Fibroblast of the aortic adventitia (primary cell): ENCODE measurements at places on chromosomes 16 and 17.

- DNase-seq = peak; percentile 18
Observed at GRCh38 chr16:2769675-2770056, 7.4 kb downstream of the ELOB start.

- DNase-seq = no peak
Observed at GRCh38 chr16:500709-501108, 26.8 kb upstream of the CAPN15 start.

GRCh38 chr17:63542942-63543821 lies 7.1 kb upstream of the DCAF7 start:
- DNase-seq = no peak

DNA sequence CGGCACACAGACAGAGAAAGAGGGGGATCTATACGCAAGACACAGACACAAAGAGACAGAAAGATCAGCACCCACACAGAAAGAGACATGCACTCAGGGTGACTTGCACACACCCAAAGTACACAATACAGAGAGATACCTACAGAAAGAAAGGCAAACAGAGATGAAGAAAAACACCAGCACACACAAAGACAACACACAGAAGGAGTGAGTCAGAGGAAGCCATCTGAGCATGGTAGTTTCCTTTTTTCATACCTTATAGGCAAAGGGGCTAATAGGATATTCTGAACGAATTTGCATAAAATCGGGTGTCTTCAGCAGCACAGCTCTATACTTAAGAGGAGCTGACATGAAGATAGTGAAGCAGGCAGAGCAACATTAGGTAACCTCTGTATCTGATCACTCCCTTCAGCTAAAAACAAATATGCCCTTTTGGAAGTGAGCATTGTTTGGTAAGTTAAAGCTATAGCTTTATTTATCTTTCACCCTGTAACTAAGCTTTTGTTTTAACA lies 198.6 kb downstream of the AATF start:
- DNase-seq = no peak

- DNase-seq = no peak
Observed at GRCh38 chr17:43471585-43472160, 12.1 kb upstream of the DHX8 start.

DNA sequence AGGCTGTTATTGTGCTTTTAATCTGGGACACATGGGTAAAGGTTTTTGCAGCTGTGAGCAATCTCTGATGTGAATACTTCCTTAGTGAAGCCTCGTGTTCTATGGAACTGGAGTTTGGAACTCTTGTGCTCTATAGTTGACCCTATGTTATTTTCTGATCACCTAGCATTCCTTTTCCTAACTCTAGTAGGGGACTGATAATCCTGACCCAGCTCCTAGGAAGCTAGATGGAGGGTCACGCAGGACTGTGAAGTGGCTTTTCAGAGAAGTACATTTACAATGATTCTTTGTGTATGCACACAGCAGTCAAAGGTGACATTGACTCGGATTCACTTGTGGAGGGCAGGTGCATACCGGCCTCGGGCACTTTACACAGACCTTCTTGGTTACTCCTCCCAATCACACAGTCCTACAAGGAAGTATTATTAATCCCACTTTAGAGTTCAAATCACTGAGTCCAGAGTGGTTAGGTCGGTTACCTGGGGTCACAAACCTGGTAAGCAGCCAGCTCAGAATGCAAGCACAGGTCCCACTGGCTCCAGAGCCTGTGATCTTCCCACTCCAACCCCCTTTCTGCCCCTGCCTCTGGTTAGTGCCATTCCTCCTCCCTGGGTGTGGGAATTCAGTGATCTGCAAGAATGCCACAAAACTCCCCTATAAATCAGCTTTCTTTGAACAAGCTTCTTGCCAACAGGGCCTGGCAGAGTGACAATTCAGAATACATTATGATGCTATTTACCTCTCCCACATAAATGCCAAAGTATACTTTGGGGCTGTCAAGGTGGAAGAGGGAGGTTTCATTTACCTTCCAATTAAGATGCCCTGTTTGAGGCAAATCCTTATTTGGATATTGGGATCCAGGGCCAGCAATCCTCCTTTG lies 7.1 kb downstream of the CHD9NB start:
- DNase-seq = no peak

DNA sequence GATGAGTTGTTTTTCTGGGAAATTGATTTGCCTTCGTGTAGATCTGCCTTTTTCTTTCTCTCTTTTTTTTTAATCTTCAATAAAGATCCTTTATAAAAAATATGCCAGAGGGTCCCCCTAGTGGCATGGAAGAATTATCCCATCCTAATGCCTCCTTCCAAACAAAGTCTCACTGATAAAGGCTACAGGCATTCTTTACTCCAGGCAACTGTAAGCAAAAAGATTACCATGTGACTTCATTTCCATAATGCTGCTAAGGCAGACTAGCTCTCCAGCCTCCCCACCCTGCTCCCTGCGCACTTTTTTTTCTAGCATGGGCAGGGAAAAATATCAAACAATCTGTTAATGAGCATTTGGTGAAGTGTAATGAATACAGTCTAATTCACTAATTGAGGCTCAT lies 220.2 kb upstream of the CDH8 start:
- no peak for DNase-seq

DNA sequence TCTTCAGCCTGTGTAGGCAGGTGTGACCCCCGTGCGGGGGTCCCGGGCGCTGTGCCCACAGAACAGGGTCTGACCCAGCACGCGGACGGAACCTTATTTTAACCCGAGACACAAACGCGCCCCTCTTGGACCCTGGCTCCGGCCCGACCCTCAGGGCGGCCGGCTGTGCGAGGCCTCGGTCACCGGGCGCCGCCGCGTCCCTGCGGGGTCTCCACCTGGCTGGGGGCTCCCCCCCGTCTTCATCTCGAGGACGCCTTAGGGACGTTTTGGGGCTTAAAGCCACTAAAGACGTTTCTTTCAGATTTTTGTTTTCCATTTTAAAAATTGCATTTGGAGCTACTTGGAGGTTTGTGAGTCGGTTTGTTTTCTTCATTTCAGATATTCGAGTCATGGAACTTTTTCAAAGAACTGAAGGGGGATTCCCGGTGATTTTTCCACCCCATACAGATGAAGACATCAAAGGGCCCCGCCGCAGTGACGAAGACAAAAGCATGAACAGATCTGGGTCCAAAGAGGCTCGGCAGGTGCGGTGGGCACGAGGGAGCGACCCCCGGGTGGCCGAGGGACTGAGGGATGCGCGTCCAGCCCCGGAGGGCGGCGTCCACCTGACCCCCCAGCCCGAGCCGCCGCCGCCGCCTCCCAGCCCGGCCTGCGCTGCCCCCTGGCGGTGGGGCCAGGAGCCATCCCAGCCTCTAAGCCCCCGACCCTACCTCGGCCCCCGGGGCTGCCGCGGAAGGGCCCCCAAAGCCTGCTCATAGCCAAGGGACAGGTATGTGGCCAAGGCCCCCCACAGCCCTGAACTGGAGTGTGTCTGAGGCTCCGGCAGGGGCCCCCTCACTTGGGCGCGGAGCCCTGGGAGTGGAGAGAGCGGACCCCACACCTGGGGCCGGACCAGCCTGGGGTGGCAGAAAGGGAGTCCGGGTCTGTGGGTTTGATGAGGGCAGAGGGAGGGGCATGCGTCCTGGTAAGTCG lies 3.8 kb upstream of the CD7 start:
- DNase-seq = no peak

- peak; percentile 69 for DNase-seq
Observed at GRCh38 chr16:56600398-56600999, 7.9 kb upstream of the MT2A start.

DNA sequence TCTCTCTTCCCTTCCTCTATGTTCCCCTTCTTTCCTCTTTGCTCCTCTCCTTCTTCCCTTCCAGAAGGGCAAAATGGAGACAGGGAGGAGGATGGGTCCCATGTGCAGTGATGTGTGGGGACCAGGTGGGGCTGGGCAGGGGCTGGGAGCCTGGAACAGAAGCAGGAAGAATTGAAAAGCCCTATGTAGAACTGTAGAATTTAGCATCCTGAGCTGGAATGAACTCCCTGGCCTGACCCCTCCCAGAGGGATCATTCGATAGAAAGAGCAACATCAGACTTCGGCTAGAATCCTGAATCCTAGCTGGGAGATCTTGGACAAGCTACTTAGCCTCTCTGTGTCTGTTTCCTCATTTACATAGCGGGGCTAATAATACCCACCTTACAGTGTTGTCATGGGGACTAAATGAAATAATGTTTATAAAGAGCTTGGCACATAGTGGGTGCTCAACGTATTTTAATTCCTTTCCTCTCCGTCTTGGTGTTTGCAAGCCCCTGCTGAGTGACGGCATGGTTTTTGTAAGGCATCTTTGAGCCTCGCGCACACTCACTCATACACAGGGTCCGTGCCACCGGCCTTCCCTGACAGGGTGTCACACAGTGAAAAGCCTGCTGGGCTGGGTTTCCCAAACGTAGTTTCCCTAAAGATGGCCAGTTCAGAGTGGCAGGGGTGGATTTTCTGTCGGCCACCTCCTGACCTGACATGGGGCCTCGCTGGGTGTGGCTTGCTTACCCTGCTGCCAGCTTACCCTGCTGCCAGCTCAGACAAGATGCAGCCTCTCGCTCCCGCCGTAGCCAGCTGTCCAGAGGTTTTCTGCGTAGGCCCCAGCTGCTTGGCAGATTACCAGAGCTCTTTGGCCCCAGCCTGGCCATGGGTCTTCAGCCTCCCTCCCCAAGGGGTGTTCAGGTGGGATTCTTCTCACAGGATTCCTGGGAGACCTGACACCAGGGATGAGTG lies 6.1 kb upstream of the ARHGAP23 start:
- DNase-seq = no peak

DNA sequence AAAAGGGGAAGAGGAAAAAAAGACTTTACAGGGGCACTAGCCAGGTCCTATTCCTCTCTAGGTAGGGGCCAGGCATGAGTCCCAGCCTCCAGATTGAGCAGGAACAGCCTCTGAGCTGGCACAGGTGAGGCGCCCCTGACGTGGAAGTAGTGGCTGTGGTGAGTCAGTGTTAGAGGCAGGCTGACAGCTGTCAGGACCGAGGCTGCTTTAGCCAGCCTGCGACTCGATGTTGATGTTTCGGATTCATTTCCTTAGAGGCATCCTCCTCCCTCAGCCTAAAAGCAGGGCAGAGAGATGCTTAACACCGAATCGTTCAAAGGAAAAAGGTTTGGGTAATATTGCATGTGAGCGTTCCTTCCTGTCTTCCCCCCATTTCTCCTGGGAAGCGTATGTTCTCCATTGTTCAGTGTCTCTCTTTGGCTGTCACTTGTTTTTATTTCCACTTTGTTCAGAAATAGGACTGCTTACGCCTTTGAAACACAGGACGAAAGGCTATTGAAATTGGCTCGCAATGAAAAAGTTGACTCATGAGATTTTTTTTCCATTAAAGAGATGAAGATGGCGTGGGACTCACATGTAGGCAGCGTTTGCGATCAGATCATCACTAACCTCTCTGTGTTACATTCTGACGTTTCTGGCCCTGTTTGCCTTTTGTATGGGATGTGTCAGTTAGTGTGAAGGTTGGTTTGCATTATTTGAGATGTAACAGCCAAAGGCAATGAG lies 1.3 kb downstream of the KIAA0513 start:
- peak; percentile 65 for DNase-seq

- DNase-seq = peak; percentile 2
Observed at GRCh38 chr17:58364270-58364942, 12.4 kb upstream of the SUPT4H1 start.

DNA sequence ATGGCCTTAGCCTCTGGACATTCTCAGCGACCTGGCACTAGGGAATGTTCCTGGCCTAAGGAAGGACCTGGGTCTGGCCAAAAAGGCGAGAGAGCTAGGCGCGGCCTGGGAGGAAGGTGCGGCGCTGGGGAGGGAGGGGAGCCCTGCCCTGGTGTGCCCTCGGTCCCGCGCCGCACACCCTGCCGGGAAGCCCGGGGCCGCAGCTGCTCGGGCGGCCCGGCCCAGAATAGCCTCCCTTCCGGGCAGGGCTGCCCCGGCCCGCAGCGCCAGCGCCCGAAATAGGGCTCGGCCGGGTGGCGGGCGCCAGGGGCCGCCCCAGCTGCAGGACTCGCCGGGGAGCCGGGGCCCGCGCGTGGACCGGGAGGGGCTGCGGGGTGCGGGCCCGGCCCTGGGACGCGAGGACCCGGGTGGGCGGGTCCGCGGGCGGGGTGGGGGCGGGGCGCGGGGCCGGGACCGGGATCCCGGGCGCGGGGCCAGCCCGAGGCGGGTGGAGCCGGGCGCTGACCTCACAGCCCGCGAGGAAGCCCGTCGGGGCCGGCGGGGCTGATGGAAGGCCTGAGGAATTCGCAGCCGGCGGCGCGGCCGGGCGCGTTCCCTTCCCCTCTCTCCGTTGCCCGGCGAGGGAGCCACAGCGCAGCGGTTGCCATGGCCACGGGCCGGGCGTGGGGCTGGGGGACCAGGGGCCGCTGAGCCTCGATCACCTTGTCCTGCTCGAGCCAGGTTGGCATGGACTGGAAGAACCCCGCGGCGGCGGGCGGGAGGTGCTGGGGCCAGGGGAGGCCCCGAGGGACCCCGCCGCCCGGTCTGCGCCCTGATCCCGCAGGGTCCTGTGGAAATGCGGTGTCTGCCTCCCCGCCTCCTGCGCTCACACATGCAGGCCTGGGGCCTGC lies 18.1 kb downstream of the SOCS3 start:
- DNase-seq = peak; percentile 81

DNA sequence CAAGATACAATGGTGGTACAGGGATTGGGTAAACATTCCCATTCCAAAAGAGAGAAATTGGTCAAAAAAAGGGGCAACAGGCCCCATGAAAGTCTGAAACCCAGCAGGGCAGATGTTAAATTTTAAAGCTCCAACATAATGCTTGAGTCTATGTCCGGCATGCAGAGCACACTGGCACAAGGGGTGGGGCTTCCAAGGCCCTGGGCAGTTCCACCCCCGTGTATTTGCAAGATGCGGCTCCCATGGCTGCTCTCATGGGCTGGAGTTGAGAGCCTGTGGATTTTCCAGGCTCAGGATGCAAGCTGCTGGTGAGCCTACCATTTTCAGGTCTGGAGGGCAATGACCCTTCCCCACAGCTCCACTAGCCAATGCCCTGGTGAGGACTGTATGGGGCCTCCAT lies 27.9 kb upstream of the RAI1 start:
- DNase-seq = no peak

DNA sequence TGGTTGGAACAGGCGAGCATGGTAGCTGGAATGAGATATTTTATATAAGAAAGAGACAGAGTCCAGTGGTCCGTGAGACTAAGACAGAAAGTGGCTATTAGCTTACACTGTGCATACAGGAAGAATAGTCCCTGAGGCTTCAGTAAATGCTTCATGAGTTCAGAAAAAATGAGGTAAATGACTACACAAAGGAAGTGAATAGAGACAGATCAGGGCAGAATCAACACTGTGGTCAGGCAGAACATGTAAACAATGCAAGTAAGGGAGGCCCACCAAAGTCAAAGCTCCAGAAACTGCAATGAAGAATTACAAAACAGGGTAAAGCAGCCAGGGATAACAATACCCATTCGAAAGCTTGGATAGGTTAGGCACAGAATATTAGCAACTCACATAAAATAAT lies 4.8 kb downstream of the ABCA10 start:
- DNase-seq = peak; percentile 69

GRCh38 chr17:39376434-39376833 lies 25.0 kb downstream of the FBXL20 start:
- DNase-seq = no peak

- DNase-seq = no peak
Observed at GRCh38 chr17:3276126-3276525, 22.0 kb downstream of the OR3A1 start.
